ENCODE measurements at places on chromosomes 2 and 18.

DNA sequence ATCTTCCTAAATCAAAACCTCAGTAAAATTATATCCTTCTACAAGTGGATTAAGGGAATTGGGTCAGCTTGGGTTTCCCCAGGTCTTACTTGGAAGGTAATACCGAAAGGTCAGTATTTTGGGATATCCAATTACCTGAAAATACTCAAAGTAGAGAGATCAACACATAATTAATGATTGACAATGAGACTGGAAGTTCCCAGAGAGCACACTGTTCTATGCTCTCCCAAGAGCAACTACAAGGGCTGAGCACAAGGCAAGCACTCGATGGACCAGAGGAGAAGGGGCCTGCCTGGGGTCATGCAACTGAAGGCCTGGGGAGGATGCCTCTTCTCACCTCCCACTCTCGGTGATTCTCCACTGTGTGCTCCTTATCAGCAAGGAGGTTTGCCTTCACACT is 159.2 kb upstream of the ACAA2 start:
- no peak for DNase-seq

GRCh38 chr18:76493213-76494161 is 1.6 kb downstream of the ZNF516 start:
- no peak for DNase-seq

- DNase-seq = no peak
These were observed 7.3 kb downstream of the ZNF516 start for GRCh38 chr18:76487782-76488181.

DNA sequence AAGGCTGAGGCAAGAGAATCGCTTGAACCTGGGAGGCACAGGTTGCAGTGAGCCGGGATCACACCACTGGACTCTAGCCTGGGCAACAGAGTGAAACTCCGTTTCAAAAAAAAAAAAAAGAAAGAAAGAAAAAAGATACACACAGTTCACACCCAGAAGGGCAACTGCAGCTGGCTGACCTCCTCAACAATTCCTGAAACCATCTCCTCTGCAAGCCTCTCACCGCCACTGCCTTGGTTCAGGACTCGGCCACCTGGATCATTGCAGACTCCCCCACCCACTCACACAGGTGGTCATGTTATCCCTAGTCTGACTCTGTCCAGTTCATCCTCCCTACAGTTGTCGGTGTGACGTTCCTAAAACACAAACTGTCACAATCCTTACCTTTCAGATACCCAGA is 2.2 kb downstream of the CYS1 start:
- no peak for DNase-seq

DNA sequence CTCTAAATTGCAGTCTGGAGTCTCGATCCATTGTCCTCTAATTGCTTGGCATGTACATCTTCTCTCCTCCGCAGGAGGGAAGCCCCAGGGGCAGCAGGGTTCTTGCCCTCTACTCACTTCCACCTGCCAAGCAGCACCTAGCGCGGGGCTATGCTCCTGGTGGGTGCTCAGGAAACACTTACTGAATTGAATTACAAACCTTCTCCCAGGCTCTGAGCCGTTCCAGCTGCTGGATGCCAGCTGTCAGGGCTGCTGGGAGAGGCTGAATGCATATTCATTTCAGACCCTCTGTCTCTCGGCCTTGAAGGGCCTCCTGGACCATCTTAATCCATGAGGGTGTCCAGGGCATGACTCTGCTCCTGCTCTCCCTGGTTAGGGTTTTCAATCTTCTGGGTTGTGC is 94.0 kb downstream of the CELF4 start:
- DNase-seq = no peak

- no peak for DNase-seq
These were observed 82.6 kb downstream of the TPO start for GRCh38 chr2:1495676-1496358.

- DNase-seq = no peak
These were observed 61.6 kb upstream of the SNTG2 start for GRCh38 chr2:888906-889566.

DNA sequence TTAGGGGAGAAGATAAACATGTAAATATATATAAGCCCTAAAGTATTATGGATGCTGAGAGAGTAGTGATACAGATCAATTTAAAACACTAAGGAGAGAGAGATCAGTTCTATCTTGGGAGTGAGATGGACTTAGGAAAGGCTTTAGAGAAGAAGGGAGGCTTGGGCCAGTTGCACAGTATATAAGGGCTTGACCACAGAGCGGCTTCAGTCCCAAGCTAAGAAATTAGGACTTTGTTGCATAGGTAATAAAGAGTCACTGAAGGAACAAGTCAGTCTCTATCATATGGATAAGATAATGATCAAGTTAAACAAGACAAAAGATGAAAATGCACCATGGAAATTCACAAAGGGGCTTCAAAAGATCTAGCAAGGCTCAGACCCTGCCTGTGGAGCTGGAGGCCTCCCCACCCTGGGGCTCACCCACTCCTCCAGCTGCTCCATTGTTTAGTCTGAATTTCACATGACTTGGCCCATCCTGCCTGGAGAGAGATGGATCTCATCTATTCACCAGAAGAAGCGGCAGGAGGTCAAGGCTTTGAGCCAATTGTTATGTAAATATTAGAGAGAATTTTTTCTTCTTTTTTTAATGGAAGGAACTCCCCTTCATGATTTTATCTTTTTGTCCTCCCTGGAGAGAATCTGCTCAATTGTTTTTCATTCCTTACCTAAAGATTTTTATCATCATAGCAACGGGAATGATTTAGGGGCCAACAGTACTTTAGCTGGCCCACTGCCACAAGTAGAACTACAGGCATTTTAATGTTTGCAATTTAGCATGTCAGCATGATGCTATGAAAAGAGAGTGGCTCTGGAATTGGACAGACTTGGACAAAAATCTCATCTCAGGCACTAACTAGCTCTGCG is 44.0 kb downstream of the GYPC start:
- DNase-seq = no peak

DNA sequence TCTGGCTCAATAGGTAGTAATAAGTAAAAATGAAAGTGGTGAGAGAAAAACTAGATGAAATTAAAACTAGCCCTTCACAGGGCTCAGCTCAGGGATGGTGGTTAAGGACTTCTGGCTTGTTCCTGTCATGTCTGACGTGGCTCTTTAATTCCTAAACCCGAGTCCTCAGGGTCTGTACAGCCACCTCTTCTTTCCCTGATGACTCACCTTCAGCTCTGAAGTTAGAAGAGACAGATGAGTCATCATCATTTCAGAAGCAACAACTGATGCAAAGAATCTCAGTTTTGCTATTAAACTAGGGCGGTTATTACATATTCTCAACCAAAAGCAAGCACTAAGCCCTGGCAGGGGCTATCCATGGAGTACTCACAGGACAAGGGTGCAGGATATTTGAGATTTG is 24.0 kb upstream of the ITGB6 start:
- no peak for DNase-seq

GRCh38 chr2:69554981-69555380 is 88.6 kb downstream of the AAK1 start:
- DNase-seq = no peak

DNA sequence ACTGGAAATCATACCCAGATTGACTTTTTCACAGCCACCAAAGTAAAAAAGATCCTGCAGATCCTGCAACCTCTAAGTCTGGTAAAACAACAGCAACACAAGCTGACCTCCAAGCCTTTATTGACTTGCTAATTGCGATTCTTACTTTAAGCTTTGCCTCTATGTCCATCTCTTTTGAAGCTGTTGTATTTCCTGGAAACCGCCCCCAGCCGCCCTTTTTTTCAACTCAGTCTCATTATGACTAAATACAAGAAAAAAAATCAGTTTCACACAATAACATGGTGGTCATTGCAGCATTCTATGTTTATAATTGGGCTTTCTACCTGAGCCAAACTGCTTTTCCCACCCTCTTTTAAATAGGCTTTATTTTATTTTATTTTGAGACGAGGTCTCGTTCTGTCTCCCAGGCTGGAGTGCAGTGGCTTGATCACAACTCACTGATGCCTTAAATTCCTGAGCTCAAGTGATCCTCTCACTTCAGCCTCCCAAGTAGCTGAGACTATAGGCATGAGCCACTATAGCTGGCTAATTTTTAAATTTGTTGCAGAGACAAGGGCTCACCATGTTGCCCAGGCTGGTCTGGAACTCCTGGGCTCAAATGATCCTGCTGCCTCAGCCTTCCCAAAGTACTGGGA is 76.2 kb downstream of the MOGAT1 start:
- no peak for DNase-seq

- no peak for DNase-seq
These were observed 639.8 kb downstream of the TMEM182 start for GRCh38 chr2:103401621-103402020.

GRCh38 chr2:72914206-72914559 is 3.1 kb upstream of the EMX1 start:
- no peak for DNase-seq

- DNase-seq = peak; percentile 11
These were observed 19.5 kb downstream of the RALBP1 start for GRCh38 chr18:9494778-9495331.

- no peak for DNase-seq
These were observed 4.7 kb downstream of the LAMA1 start for GRCh38 chr18:7112936-7113335.

- DNase-seq = no peak
These were observed 34.2 kb downstream of the ROCK2 start for GRCh38 chr2:11310212-11310611.

DNA sequence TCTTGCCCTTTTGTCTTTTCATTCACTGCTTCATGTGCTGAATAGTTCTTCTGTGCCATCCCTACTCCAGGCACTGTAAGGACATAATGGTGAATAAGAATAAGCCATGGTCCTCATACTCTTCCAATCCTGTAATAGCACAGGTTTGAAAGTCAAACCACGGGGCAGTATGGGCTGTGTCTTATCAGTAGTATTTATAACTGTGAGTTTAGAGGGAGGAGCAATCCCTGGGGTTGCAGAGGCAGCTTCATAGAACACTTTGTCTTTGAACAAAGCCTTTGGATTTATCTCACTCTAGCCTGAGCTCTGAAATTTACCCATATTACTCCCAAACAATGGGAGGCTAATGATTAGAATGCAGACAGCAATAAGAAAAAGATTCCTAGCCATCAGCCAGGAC is 30.2 kb upstream of the ALK start:
- DNase-seq = no peak

GRCh38 chr18:6646801-6647200 is 82.7 kb upstream of the ARHGAP28 start:
- no peak for DNase-seq

DNA sequence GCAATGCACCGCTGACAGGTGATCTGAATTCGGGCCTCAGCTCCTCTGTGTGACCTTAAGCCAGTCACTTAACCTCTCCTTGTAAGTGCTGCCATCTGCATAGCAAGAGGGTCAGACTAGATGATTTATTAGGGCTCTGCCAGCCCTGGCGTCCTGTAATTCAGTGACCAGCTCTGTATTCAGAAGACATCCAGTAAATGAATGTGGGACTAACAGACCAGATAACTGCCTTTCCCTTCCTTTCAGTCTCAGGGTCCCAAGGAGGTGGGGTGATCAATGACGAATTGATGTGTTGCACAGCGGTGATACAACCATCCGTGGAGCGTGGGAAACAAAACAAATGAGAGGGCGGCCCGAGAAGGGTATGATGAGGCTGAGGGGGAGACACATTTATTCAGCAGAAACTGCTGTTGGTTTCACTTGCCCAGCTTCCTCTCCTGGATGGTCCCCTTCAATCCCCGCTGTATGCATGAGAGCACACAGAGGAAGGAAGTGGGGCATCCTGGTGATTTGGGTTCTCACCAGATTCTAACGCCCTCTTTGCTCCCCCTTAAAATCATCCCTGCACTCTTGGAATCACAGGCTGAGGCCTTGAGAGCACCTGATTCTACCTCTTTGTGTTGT is 92.8 kb downstream of the VIT start:
- DNase-seq = no peak

GRCh38 chr2:44055664-44056063 is 59.9 kb upstream of the LRPPRC start:
- no peak for DNase-seq

- peak; percentile 68 for DNase-seq
These were observed at the start of gene LTBP1 for GRCh38 chr2:32946314-32947075. Gene LTBP1 (plus strand): TSS chr2:32946953. CDS start chr2:32947325, 372 bp downstream.

GRCh38 chr2:99793022-99793421 is 303.2 kb upstream of the REV1 start:
- no peak for DNase-seq

DNA sequence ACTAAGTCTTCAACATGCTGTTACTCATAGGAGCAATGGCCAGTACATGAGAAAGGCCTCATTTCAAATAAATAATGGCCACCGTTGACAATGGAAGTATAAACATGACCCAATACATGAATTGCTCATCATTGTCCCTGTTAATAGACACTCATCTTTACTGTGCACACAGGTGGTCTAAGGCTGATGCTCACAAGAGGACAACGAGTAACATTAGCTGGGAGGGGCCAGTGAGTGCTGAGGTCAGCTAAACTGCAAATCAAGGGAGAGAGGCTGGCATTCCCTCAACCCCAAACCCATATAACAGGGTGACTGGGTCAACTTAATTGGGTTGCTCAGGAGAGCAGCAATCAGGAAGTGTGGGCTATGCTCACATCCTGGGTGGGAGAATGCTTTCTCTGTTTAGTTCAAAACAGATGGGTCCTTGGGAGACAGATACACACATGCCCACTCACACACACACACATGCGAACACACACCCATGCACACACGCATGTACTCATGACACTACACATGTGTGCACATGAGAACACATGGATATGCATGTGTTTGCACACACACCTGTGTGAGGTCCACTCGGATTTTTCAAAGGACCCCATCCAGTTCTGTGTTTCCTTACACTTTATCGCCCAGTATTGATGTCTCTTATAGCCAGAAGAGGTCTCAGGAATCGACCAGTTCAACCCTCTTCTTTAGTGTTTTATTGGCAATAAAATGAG is 172.0 kb downstream of the INHBB start:
- DNase-seq = no peak

- no peak for DNase-seq
These were observed 3.0 kb downstream of the EN1 start for GRCh38 chr2:118844261-118845004.

DNA sequence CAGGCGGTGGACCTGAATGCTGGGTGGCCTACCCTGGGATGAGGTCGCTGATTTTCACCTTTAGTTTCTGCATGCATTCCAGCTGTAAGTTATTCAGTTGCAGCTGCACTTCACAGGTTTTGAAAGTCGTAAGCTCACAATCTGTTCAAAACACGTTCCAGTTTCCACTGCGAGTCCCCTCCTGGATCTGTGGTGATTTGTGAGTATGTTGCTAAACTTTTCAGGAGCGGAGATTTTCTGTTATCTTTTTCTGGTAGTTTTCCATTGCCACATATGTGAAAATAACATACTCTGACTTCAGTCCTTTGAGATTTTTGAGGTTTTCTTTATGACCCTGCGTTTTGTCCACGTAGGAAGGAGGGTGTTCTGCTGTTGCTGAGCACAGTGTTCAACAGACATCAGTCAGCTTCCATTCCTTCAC is 102.1 kb downstream of the SNTG2 start:
- no peak for DNase-seq

All from CD4-positive, alpha-beta T cell treated with Interleukin-17A for 1 hour (primary cell).